Stimulated activated CD4-positive, alpha-beta T cell treated with anti-CD3 and anti-CD28 coated beads, Interleukin-12 subunit alpha, Interleukin-12 subunit beta, amount 100 ng/mL, for 24 hours (primary cell): ENCODE measurements at places on chromosomes 16 and 17.

- DNase-seq: no peak
Measured at GRCh38 chr17:48240562-48241130, 133.1 kb downstream of the SNX11 start.

DNA sequence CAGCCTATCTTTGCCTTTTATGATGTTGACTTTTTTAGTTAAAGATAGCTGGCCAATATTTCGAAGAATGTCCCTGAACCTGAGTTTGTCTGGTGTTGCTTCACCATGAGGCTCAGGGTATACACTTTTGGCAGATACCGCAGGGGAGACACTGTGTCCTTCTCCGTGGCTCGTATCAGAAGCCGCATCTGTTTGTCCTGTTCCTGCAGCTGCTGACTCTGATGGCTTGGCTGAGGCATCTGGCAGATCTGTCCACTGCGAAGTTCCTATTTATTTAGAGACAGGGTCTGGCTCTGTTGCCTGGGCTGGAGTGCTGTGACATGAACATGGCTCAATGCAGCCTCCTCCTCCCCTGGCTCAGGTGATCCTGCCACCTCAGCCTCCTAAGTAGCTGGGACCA lies 93.5 kb downstream of the CRISPLD2 start:
- no peak for DNase-seq

GRCh38 chr17:68389041-68389440 lies 68.3 kb downstream of the WIPI1 start:
- no peak for DNase-seq

DNA sequence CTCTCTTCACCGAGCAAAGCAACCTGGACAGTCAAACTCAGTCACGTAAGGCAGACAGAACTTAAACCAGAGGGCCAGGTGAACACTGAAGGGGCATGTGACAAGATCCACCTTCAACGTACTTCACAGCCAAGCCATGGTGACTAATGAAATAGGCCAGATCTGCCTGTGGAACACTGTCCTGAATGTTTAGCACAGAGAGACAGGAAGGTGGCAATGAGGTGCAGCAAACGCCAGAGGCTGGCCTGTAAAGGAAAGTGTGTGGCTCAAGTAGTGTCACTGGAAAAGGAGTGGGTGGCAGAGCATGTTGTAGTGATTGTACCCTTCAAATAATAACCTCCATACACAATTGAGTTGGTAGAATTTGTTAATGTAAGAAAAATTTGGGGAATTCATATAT lies 38.1 kb downstream of the SLC6A4 start:
- DNase-seq: no peak

DNA sequence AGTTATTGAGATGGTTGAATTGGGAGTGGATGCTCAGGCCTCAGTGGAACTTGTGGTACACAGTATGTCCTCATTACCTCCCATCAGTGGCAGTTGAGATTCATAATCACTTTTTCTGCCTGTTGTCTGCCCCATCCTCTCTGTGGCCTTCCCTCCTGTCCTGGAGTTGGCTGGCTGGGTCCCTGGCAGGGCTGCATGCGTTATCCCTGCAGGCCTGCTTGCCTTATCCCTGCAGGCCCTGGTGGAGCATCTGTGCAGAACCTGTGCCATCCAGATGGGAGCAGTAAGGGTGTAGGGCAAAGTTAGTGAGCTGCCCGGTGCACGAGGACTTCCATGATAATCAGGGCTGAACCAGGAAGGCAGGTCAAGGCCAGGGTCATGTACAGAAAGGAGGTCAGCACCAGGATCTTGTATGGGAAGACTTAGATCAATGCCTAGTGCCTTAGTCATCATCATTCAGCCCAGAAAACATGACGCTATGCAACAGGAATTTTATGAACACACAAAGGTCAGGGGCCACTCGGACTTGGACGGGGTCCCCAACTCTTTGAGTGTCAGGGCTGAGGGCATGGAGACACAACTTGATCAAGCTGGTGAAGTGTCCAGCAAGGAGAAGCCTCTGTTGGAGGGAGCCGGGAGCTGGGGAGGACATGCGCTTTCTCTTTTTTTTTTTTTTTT lies 47.2 kb downstream of the ABCC1 start:
- DNase-seq: no peak

- no peak for DNase-seq
Measured at GRCh38 chr17:34584805-34585416, 5.5 kb downstream of the TMEM132E start.

DNA sequence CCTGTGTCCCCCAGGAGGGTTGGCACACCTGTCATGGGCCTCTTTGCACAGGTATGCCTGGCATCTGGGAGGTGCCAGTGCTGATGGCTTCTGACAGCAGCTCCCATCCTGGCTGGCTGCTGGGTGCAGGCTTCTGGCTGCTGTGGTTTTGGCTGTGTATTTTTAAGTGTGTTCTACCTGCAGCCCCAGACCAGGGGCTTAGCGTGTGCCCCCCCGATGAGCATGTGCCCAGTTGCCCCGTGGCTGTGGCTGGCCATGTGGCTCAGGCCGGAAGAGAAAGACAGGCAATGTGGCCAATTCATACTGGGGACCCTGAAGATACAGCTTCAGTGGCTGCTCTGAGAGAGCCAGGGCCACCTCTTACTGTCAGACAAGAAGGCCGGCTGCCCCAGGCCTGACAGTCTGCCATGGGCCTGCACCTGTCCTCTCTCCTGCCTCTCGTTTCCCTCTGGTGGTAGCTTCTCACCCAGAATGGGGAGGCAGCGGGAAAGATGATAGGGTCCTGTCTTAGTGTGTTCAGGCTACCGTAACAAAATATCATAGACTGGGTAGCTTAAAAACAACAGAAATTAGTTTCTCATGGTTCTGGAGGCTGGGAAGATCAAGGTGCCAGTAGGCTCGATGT lies 37.6 kb upstream of the LGALS9 start:
- DNase-seq: no peak

- DNase-seq: no peak
Measured at GRCh38 chr16:30381291-30382041, 895 bp downstream of the SEPTIN1 start.

DNA sequence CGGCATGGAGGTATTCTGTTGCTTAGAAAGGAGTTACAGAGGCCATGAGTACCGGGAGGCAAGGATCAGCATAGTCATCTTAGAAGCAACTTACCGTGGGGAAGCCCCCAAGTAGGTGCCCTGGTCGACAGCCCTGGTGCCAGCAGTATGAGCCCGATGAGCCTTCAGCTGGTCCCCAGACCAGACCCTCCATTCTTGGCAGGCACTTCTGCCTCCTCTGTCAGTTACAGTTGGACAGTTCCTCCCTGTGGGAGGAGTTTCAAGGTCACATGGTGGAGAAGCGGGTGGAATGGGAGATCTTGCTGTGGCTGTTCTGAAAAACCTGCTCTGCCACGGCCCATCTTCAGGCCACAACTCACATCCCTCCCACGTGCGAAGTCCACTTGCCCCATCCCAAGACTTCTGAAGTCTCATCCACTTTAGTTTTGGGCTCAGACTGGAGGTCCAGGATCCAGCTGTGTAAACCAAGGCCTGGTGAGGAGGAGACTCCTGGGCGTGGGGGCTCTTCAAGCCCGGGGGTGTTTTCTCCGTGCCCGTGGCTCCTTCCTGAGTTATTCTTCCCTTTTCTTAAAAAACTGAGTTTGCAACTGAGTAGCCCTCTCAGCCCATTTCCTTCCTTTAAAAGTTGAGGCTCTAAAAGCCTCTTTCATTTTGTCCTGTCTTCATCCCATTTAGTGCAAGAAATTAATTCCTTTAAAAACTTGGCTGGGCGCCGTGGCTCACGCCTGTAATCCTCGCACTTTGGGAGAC lies 133.5 kb downstream of the SEC14L1 start:
- DNase-seq: no peak

- no peak for DNase-seq
Measured at GRCh38 chr17:73985466-73986015, 217.9 kb upstream of the RPL38 start.

GRCh38 chr16:23121024-23121423 lies 28.2 kb downstream of the USP31 start:
- DNase-seq: no peak

GRCh38 chr17:83095016-83095415 lies 15.6 kb downstream of the METRNL start:
- no peak for DNase-seq

GRCh38 chr17:74231928-74232907 lies 18.8 kb downstream of the TTYH2 start:
- no peak for DNase-seq

DNA sequence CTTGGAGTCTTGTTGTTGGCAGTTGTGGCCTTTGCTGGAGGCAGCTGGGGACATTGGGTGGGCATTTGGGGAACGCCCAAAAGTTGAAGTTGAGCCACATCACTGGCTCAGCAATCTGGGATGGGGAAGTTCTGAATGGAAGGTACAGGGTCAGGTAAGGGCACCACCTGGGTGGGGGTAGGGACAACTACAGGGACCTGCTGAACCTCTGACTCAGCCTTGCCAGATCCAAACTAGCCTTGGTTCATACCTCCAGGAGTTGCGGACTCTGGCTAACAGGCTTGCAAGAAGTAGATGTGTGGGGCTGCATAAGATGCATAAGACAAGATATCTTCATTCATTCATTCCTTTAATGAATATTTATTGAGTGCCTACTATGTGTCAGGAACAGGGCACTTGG lies 16.0 kb downstream of the FMNL1 start:
- no peak for DNase-seq

GRCh38 chr17:50093246-50093645 lies 1.9 kb upstream of the PDK2 start:
- DNase-seq: no peak

DNA sequence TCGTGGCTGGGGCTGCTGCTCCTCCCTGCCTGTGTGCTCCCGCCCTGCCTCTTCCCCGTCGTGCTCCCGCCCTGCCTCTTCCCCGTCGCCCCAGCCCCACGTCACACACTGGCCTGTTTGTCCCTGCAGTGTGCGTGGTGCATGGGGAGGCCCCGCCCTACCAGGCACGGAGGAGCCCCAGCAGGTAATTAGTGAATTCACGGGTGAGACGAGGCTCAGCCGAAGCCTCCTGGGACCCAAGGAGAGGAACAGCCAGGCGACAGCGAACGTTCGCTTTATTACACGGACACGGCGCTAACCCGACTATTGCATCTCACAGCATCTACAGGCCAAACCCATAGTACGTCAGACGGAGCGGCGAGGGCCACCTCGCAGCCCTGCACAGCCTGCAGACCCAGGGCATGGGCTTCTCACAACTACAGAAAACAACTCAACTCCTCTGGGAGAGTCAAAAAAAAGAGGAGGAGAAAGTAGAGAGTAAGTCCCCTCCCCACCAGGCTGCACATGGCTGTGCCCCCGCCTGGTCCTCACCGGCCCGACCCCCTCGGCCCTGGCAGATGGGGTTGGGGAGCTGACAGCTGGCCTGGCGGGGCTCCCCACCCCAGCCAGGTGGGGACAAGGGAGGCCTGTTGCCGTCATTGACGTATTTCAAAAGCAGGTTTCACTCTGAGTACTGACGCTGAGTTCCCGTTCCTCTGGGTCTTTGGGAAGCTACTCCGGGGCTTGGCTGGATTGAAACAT lies 4.3 kb upstream of the PABPN1L start:
- no peak for DNase-seq

DNA sequence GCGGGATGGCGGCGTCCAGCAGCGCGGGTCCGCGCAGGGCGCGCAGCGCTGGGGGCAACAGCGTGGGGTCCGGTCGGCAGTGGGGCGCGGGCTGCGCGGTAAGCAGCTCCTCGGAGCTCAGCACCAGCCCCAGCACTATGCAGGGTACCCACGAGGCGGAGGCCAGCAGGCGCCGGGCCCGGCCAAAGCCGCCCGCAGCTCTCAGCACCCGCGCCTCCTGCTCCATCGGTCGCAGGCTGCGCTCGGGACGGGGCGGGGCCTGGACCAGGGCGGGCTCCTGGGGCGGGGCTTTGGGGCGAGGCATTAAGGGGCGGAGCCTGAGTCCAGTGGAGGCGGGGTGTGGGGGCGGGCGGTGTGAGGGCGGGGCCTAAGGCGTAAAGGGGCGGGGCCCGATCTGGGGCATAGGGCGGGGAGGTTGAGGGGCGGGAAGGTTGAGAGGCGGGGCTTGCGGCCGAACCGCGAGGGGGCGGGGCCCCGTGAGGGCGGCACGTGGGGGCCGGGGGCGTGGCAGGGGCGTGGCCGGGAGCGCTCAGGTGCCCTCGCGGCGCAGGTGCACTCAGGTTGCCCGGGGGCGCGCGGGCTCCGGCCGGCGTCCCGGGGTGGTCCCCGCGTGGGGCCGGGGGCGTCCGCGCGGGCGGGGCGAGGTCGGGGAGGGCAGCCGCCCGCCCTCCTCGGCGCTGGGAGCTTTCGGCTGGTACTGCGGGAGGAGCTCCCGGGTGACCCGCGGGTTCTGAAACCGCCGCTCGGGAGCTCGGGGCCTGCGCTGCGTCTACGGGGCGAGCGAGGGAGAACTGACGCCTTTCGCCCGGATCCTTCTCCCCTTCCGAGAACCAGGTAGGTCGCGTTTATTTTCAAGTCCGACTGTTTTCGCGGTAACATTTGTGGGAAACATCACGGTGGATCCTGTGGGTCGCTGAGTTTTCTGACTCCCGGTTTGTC lies 1.4 kb upstream of the SLC22A31 start:
- DNase-seq: peak; percentile 81

GRCh38 chr16:54070789-54071343 lies 215.7 kb downstream of the IRX3 start:
- DNase-seq: no peak

- no peak for DNase-seq
Measured at GRCh38 chr17:69047368-69048263, 13.1 kb downstream of the ABCA9 start.

DNA sequence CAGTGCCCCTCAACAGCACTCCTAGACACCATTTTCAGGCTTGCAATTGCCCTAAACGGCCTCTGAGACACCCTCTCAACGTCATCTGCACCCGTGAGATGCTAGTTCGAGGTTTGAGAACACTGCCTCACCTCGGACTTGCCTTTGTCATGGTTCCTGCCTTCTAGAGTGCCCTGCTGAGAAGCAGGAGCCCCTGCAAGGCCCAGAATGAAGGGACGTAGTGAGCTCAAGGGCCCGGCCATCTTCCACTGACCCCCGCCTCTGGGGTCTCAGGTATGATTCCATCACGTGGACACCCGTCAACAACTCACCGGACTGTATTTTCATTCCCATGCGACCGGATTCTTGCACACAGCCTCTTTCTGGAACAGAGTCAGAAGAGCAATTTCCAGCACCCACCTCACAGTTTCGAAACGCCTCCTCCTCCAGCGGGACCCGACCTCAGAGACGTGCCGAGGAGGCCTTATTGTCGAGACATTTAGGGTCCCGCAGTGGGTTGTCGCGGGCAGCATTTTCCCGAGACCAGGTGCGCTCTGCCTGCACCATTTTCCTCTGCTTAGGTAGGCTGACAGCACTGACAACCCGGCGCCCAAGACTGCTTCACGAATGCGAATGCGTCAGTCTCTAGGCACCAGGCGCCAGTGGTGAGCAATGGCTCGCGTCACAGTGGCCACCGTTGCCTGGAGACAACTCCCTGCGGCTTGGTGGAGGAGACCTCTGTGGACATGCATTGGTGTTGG lies 999.9 kb downstream of the KCNJ18 start:
- no peak for DNase-seq

- no peak for DNase-seq
Measured at GRCh38 chr17:35089586-35090296, 26.2 kb upstream of the RFFL start.

- DNase-seq: no peak
Measured at GRCh38 chr16:27980076-27980775, 83.3 kb downstream of the GSG1L start.

- peak; percentile 75 for DNase-seq
Measured at GRCh38 chr16:57299719-57300386, 15.4 kb upstream of the PLLP start.
